Amygdala (tissue), 56 donors: ENCODE measurements at places on chromosomes 11 and 22.
A peak's percentile ranks its signal among the peaks of the same experiment; 100 is the strongest.

DNA sequence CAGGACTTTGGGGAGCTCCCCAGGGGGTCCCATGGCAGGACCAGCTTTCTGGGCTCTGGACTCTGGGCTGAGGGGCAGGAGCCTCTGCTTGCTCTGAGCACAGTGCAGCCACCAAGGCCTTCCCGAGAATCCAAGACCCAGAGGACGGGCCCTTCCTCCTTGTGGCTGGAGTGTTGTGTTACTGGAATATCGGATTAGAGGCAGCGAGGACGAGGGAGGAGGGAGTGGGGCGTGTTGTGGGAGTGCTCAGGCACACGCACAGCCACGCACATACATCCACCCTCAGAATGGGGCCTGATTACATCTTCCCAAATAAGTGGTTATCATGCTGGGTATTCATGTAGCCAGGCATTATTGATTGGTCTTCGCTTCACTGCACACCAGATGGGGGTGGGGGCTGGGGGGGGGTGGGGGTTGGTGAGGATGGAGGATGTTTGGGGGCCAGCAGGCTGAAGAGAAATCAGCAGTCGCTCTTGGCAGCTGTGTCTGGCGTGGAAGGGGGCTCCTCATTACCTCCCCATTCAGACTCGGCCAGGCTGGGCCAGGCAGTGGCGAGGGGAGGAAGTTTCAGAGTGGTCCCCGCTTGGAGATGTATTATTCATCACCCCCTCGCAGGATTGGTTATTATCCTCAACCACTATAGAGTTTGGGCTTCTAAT lies 120.9 kb downstream of the ST3GAL4 start:
- no peak for DNase-seq

DNA sequence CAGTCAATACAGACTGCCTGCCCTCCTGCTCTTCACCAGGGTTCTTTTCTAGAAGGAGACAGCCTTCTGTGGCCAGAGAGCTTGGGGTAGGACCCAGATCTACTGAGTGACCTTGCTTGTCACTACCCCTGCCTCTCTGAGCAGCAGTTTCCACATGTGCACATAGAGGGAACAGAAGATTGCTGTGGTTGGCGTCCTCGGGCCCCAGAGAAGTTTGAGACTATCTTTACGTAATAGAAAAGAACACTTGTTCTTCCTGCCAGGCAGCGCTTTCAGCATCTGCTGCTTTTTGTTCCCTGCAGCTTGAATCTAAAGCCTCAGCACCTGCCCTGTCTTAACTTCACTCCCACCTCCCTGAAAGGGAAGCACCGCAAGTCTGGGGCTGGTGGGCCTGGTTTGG lies 1.9 kb upstream of the FKBP2 start:
- no peak for DNase-seq

- DNase-seq = no peak
Observed at GRCh38 chr11:69839516-69839915, 20.3 kb upstream of the FGF3 start.

- DNase-seq = no peak
Observed at GRCh38 chr11:121334973-121335710, 42.6 kb downstream of the SC5D start.

GRCh38 chr11:9765320-9766101 lies 101.6 kb downstream of the SWAP70 start:
- DNase-seq = no peak

- DNase-seq = no peak
Observed at GRCh38 chr11:46984987-46985386, 48.4 kb downstream of the CSTPP1 start.

GRCh38 chr11:74050465-74050864 lies 41.6 kb upstream of the UCP3 start:
- no peak for DNase-seq

- no peak for DNase-seq
Observed at GRCh38 chr22:43533656-43534428, 122.0 kb downstream of the MPPED1 start.

- DNase-seq = no peak
Observed at GRCh38 chr11:71385091-71385490, 63.1 kb downstream of the DHCR7 start.

- no peak for DNase-seq
Observed at GRCh38 chr22:44103735-44104480, 76.8 kb upstream of the PARVG start.

DNA sequence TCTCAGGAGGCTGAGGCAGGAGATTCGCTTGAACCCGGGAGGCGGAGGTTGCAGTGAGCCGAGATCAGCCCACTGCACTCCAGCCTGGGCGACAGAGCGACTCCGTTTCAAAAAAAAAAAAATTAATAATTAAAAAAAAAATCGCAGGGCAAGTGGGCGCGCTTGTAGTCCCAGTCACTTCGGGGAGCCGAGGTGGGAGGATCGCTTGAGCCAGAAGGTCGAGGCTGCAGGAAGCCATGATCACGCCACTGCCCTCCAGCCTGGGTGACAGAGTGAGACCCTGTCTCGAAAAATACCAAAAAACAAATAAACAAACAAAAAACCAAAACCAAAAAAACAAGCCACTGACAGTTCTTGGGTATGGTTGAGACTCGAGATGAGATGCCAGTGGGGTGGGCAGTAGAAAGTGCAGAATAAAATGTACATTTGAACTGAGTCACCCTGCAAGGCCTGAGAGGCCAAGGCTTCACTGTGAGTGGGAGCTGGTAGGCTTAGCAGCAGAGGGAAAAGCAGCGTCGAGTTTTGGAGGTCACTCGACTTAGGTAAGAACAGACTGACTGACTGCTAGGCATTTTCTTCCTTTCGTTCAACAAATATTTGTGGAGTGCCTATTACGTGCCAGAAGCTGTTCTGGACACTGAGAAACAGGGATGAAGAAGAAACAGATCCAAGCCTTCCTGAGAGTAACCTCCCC lies 635 bp upstream of the LDHA start:
- no peak for DNase-seq

DNA sequence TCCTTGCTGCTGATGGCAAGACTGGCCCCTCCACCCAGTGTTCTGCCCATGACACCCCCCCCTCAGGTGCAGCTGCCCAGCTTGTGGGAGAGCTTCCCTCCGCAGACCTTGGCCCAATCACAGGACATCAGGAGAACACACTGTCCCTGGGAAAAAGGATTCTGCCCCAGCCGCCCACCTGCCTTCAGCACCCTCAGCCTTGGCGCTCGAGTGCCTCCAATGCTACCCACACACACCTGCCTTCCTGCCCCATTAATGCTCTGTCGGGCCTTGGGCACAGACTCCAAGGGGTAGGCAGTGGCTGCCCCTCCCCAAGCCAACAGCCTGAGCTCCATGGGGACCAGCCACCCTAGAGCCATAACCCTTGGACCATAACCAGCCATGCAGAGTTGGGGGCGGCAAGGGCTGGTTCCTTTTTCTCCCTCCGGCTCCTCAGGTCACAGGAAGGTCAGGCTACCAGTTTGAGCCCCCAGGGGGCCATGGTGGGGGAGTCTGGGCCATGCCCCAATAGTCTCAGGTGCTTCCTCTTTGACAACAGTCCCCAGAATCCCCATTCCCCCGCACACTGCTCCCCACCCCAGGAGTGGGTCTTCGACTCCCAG lies 1.3 kb upstream of the ZNF70 start:
- no peak for DNase-seq

GRCh38 chr11:132792341-132793140 lies 739.8 kb downstream of the OPCML start:
- DNase-seq = no peak

GRCh38 chr11:38971141-38971540 lies 2373.1 kb upstream of the RAG2 start:
- no peak for DNase-seq

- DNase-seq = no peak
Observed at GRCh38 chr11:133619397-133619796, 87.1 kb upstream of the OPCML start.

DNA sequence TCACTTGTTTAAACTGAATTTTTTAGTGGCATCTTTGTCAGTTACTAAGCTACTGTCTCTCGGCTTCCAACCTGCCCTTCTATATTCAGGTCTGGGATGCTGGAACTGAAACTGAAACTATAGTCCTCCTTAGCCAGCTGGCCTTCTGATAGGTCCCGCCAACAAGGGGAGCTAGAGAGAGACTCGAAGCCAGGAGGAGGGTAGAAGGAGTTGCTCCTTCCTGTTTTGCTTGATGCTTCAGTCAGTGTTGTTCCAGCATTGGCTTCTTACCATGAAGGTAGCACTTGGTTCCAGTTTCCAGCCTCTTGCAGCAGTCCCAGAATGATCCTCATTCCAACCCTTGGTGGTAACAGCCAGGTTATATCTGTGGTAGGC lies 32.9 kb upstream of the HORMAD2 start:
- no peak for DNase-seq

GRCh38 chr11:95045812-95046211 lies 3.4 kb upstream of the KDM4F start:
- no peak for DNase-seq

- no peak for DNase-seq
Observed at GRCh38 chr22:21714059-21714770, 21.4 kb downstream of the YPEL1 start.

GRCh38 chr11:95108159-95108611 lies 18.5 kb downstream of the ENDOD1 start:
- DNase-seq = peak; percentile 26

DNA sequence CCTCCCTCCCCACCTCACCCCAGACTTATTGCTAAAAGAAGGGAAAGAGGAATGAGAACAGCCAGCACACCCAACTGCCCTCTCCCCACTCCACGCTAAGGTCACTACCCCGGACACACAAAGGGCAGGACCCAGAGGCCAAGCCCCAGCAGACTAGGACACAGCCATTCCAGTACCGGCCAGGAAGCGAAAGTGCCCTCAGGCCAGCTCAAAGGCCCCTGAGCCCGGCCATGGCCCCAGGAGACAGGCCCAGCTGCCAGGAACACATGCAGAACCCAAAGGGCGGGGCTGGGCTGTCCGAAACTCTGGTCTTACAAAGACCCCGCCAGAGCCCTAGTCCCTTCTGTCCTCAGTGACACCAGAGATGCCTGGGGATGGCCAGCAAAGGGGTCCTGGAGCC lies 5.5 kb downstream of the RCOR2 start:
- no peak for DNase-seq

- no peak for DNase-seq
Observed at GRCh38 chr11:487571-488021, 19.4 kb downstream of the RNH1 start.

DNA sequence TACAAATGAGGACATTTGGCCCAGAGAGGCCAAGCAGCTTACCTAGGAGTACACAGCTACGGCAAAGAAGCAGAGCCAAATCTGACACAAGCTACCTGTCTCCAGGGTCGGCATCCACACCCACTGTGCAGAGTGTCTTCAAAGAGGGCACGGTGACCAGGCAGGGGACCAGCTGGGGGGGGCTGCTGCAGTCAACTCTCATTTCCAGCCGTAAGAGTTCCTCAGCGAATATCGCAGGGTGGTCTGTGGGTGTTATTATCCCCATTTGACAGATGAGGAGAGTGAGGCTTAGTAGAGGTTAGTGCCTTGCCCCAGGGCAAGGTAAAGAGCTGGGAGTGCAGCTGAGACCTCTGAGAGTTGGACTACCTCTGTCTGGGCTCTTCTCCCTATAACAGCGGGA lies 7.1 kb upstream of the PPFIA1 start:
- no peak for DNase-seq

DNA sequence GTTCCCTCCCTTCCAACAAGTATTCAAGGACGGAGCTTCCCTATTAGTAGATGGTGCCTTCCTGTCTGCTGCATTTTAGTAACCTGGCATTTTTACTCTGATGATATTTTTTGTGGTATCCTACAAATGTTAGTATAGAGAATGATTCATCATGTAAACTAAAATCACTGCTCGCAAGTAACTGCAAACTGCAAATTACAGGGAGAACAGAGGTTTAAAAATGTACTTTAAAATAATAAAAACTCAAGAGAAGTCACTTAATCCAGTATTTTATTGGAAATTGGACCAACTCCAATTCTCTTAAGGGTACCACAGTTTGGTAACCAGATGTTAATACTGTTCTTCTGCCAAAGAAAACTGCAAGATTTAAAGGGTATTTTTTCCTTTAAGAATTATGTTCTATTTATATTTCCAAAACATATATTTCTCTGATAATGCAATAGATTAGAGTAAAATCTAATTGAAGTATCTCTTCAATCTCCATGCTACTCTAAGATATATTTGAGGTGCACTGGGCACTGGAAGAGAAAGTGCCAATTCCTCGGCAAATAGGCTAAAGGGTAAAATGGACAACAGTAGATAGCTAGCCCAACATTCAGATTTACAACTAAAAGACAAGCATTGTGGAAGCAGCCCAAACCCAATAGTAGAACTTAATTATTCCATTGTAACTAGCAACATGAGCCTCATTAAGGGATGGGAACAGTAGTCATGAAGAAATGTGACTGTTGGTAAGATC lies 298.0 kb downstream of the TTC28 start:
- DNase-seq = no peak

DNA sequence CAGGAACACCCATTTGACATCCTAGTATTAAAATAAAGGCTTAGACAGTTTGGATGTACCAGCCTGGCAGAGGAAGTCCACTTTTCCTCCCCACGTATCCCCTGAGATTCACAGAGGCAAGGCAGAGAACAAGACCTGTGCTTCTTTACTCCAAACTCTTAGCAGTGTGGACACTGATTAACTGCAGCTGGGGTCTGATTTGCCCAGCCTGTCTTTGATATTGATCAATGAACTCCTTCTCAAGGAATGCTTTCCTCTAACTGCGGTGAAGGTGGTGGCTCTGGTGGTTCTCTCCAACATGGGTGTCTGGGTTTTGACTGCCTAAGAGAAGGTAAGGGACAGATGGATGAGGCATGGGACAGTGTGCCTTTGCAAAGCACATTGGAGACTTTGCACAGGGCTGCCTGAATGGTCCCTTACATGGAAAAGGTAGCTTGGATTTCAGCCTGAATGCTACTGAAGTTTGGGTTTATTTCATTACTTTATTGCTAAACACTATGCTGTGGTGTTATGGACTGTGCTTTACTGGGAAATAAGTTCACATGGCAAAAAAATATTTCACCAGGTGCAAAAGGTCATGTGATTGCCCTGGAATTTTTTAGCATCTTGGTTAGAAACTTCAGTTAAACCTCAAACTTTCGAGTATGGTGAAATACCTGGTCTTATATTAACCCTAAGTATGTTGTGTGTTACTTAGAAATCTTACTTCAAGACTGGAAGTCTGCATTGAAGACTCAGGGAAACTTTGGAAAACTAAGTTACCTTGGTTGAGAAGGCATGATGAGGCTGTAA lies 1.8 kb downstream of the GAS2 start:
- no peak for DNase-seq

GRCh38 chr11:61369372-61370348 lies 7.5 kb downstream of the TMEM138 start:
- DNase-seq = no peak

- DNase-seq = no peak
Observed at GRCh38 chr11:121958971-121959325, 157.1 kb downstream of the BLID start.

- DNase-seq = no peak
Observed at GRCh38 chr11:66561975-66562248, 6.5 kb downstream of the CTSF start.

- peak; percentile 22 for DNase-seq
Observed at GRCh38 chr11:36265793-36266628, 23.2 kb downstream of the COMMD9 start.
